ENCODE measurements at places on chromosomes 1 and 21.
A peak's percentile ranks its signal among the peaks of the same experiment; 100 is the strongest.

DNA sequence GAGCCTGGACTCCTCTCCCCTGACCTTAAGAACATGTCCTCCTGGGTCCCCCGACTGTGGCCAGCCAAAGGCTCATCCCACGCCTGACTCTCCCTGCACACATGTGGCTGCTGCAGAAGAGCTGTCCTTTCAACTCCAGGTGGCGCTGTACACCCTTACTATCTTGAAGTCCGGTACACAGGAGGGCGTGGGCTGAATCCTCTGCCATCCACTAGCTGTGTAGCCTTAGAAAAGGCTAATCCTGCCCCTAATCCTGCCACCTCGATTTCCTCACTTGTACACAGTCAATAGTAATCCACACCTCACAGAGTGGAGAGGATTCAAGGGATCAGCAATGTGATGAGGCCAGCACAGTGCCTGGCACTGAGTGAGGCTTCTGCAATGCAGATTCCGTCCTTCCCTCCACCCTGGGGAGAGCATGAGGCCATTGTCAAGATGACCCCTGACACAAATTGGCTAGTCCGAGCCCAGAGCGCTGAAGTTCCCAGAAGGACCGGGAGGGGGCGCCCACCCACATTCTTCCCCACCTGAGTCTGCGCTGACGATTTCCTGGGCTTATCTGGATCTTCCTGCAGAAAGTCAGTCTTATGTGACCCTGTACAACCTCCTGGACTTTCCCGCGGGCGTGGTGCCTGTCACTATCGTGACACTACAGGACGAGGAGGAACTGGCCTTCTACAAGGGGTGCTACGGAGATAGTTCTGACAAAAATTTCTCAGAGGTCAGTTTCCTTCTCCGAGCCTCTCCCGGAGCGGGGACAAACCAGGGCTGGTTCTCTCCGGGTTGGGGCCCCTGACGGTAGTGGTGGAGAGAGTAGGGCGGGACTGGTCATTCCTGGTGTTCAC lies 47.1 kb upstream of the DMBX1 start:
- DNase-seq: peak; percentile 45

- DNase-seq: no peak
These were observed 82.1 kb upstream of the CCDC190 start for GRCh38 chr1:162942916-162943559.

DNA sequence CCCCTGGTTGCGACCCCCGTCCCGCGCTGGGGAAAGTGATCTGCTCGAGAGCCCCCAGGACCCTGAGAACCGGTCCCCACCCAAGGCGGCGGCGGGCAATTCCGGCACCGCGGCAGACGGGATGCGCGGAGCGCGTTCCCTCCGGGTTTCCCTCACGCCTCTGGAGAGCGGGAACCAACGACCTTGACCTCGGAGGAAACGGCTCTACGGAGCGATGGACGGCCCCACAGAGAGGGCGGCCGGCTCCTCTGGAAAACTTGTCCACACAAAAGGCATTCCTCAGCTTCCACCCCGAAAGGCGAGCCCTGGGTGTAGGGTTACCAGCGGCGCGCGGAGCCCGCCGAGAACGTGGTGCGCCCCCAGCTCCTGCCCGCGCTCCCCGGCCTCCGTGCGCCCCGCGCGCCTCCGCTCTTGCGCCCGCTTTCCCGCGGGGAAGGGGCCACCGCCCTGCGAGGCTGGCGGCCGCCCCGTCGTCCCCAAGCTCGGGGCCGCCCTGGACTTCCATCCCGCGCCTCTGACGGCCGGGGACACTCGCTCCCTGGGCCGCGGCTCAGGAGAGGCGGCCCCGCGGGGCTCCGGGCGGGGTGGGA lies 391 bp upstream of the KIAA1614 start:
- no peak for DNase-seq

DNA sequence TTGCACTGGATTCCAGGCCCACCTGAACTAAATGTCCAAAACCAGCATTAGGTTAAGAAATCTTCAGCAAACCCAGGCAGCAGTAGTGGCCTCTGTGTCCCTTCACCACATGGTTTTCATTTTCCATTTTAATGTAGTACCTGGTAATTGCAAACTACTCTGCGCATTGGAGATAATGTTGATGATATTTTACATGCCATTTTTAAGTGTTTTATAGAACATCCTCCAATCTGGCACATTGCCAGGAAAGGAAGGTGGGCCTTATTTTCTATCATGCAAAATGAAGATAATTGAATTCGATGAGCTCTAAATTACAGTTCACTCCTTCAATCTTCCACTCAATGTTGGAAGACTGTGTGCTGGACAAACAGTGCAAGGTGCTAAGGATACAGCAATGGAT lies 89.5 kb downstream of the ZC3H11B start:
- DNase-seq: no peak

GRCh38 chr1:89896105-89896942 lies 75.5 kb downstream of the LRRC8D start:
- no peak for DNase-seq

- DNase-seq: no peak
These were observed 59.0 kb upstream of the CD1D start for GRCh38 chr1:158121604-158122254.

- no peak for DNase-seq
These were observed 60.5 kb upstream of the PRMT6 start for GRCh38 chr1:106995970-106996369.

GRCh38 chr21:46124083-46124925 lies 26.4 kb downstream of the COL6A2 start:
- DNase-seq: no peak

DNA sequence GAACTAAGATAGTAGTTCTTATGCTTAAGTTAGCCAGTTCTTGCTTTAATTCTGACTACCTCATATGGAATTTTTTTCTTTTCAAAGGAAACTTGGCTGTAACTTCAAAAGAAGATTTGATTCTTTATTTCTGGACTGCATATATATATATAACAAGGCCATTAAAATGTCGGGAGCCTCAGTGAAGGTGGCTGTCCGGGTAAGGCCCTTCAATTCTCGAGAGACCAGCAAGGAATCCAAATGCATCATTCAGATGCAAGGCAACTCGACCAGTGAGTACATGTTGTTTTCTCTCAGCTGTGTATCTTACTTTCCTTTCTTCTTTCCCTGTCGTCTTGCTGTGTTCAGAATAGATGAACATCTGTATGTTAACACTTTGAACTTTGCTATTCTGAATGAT lies 21.8 kb downstream of the KIF1B start:
- no peak for DNase-seq

- DNase-seq: peak; percentile 31
These were observed at the start of gene ZNF362 for GRCh38 chr1:33256471-33257206. Gene ZNF362, plus strand, starts transcription at chr1:33256492. Its CDS starts 14,083 bp downstream, at chr1:33270575.

GRCh38 chr21:27448960-27449359 lies 482.1 kb upstream of the ADAMTS5 start:
- no peak for DNase-seq

GRCh38 chr1:159142391-159142663 lies 29.1 kb upstream of the CADM3 start:
- no peak for DNase-seq

DNA sequence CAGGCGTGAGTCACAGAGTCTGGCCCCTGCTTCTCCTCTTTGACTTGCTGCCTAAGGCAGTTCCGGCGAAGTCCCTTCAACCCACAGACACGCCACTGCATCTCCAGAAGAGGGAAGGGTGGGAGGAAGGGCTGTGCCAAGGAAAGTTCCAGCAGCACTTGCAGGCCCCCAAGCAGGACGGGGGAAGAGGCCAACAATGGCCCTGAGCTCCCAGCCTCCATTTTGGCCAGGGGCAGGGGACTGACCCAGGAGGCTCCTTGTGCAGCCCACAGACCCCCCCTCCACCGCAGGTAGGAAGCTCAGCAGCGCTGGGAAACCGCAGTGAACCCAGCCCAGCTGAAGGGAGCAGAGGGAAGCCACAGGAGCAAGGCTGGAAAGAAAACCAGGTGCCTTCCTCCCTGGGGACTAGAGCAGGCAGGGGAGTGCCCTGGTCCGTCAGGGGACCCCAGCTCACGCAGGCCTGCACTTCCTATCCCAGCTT lies 35.4 kb downstream of the ACOT7 start:
- no peak for DNase-seq

GRCh38 chr1:94514095-94514727 lies 27.3 kb downstream of the F3 start:
- no peak for DNase-seq

- DNase-seq: no peak
These were observed 1109.3 kb upstream of the B3GALT2 start for GRCh38 chr1:194295685-194296084.

DNA sequence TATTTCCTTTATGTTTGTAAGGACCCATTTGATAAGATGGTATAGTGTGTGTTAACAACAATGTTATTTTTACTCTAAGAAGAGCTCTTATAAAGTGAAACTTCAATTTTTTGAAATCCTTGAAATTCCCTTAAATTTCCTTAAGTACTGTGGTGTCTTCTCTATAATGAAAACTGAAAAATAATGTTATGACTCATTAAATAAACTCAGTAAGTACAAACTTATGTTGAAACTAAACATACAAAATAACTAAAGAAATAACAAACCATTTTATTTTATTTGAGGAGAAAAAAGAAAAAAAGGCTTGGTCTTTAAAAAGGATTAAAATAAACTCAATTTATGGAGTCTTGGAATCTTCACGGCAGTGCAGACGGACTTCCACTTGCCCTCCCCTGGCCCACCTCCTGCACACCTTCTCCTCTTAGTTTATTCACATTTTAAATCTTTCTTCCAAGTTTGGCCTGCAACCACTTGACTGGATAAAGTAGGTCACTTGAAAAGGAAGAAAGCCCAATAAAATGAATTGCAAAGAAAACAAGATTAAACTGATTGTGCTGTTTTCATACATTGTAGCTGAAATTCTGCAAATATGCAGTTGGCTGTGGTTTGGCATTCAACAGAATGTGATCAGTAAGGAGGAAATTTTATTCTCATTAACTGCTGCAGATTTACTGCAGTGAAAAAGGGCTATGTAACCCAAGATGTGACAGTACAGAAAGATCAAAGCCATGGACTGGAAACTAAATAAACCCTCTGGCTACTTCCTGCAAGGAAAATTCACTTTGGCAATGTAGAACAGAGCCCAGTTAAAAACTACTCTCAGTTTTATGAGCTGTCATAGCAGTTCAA lies 48.5 kb upstream of the SCYL3 start:
- DNase-seq: no peak

DNA sequence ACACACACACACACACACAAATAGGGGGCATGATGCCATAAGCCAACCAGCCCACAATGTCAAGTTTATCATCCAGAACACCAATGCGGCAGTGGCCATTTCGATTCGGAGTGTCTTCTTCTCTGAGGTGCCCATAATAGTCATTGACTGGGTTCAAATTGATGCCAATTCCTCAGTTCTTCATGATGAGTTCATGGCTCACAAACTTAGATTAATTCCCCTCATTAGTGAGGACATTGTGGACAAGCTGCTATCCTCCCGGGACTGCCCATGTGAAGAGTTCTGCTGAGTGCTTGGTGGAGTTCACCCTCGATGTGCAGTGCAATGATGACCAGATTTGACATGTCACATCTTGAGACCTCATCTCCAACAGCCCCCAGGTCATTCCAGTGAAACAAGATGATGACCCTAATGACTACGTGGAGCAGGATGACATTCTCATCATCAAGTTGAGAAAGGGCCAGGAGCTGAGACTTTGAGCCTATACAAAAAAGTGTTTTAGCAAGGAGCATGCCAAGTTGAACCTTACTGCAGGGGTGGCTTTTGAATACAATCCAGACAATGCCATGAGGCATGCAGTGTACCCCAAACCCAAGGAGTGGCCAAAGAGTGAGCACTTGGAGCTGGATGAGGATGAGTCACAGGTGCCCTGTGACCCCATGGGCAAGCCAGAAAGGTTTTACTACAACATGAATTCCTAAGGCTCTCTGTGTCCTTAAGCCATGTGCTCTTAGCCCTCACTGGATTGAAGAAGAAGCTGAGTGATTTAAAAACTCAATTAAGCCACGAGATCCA lies 211.6 kb upstream of the SAMSN1 start:
- DNase-seq: no peak

GRCh38 chr1:230487773-230488428 lies 61.8 kb upstream of the PGBD5 start:
- DNase-seq: no peak

DNA sequence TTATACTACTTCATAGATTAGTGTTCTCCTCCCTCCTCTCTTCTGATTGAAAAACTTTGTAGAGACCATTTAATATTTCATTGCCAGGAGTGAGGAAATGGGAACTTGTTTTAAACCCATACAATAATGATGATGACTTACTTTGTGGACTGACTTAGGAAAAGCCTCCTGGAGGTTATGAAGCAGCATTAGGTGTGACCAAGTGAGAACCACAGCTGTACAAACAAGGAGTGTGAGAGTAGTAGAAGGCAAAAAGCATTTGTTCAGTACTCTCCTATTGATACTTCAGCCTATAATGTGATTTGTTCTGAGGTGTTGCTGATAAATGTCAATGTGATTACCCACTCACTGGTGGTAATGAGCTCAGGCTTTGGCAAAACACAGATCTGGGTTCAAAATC lies 8.4 kb downstream of the TIPRL start:
- DNase-seq: no peak

- DNase-seq: no peak
These were observed 333 bp upstream of the CHAF1B start for GRCh38 chr21:36384885-36385232.
